Common myeloid progenitor, CD34-positive (primary cell): ENCODE measurements at places on chromosomes 1 and 21.

DNA sequence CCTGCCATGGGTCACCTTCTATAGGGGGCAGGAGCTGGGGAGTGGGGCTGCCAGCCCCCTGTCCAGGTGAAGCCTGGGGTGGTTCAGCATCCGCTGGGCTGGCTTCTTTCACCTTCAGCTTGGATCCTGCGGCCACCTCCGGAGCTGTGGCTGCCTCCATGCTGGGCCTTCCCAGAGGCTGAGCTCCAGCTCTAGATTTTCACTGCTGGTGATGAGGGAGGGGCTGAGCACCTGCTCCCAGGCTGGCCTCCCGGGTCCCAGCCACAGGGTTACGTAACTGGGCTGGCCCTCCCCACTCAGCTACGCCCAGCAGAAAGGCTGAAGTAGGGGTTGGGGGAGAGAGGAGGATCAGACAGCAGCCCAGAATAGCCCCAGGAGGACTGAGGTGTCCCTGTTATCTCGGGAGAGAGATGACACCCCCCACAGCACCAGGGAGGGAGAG, at the start of gene MYBPHL:
Gene MYBPHL (minus strand): TSS at position 180 of the 442 bp plus-strand sequence. CDS start 20 bp downstream, at position 160.
- DNase-seq: no peak

GRCh38 chr1:59707178-59707791, 107.5 kb upstream of the HOOK1 start:
- no peak for DNase-seq

DNA sequence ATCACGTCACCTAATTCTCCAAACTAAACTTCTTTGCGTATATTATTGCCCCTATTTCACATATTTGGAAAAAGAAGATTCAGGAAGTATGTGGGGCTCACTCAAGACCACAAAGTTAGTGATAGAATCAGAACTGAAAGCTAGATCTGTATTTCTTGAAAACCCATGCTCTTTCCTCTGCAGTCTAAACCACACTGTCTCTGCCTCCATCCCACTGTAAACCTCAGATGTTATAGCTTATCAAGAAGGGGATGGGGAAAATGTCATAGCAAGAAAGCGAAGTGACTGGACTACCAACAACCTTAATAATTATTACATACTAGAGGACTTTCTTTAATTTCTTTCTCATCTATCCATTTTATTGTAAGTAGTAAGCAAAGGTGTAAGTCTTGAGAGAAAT, 257.7 kb upstream of the SGIP1 start:
- peak; percentile 31 for DNase-seq

GRCh38 chr1:180265201-180265600, 35.1 kb downstream of the LHX4 start:
- no peak for DNase-seq

- DNase-seq: no peak
These were observed 12.0 kb downstream of the DDAH1 start for GRCh38 chr1:85452948-85453347.

GRCh38 chr1:18954270-18955071, 2.0 kb downstream of the IFFO2 start:
- DNase-seq: no peak

DNA sequence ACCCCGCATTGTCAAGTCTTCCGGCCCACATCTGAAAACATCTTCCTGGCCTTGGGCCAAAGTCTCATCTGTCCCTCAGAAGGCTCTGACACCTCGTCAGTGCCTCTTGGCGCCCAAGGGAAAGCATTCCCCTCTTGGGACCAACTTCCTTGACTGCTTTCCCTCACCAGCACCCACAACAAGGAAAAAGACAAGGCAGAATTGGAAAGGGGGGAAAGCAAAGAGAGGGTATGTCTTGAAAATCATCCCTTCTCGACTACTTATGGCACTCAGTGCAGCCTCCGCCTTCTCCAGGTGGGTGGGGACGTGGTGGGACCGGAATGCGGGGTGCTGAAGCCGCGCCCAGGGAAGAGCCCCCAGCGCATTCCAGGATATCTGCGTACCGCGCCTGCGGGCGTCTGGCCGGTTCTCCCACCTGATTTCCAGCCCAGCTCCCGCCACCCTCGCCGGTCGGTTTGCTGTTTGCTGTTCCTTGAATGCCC, 554 bp upstream of the SLC39A1 start:
- DNase-seq: no peak

- DNase-seq: no peak
These were observed 510.8 kb upstream of the B3GALT2 start for GRCh38 chr1:193697115-193697762.

DNA sequence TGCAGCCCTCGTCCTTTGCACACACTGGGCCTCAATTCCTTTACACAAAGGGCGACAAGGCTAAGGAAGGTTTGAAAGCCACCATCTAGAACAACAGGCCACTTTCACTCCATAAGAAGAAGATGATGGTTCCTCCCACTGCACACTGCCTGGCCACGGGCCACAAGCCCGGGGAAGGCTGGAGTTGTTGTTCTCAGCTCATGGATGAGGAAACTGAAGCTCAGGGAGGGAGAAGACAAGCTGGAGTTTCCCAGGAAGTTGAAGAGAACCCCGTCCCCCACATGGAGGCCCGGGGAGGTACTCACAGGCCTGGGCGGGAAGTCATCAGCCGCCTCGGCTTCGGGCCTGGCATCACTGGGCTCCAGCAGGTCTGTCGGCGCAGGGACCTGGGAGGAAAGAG, 24.6 kb upstream of the DDOST start:
- no peak for DNase-seq

GRCh38 chr21:38470755-38471154, 27.5 kb downstream of the ERG start:
- DNase-seq: no peak

DNA sequence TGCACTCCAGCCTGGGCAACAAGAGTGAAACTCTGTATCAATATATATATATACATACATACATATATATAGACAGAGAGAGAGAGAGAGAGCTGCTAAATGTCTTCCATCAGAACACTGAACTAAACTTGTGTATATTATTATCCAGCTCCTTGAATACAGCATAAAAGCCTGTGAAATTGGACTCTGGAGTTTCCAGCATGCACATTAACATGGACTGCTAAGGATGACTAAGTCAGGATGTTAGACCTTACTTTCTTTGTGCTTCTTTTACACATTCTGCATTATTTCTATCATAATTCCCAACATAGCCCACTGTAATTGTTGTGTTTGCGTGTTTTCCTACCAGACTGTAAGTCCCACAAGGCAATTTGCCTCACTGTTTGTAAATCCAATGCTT, 259.1 kb downstream of the TGFB2 start:
- no peak for DNase-seq

- DNase-seq: peak; percentile 78
These were observed 12.2 kb upstream of the SLC44A3 start for GRCh38 chr1:94807742-94808491.

- DNase-seq: peak; percentile 49
These were observed 8.1 kb downstream of the TDRD5 start for GRCh38 chr1:179599623-179600249.

GRCh38 chr1:150578272-150579109, 919 bp downstream of the MCL1 start:
- DNase-seq: no peak

DNA sequence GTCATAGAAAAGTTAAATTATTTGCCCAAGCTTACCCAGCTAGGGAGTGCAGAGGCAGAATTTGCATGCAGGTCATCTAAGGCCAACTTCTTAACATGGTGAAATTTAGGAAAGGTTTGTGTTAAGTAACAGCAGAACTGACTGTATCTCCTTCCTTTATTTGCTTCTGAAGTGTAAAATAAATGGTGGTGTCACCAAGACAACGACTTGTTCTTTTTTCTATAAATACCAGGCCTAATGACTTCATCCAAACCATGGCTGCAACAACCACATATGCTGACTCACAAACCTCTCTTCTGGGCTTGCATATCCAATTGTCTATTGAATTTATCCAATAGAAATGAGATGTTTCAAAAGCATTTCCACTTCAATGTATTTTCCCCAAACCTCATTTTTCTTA, 19.1 kb downstream of the COL24A1 start:
- DNase-seq: peak; percentile 94

DNA sequence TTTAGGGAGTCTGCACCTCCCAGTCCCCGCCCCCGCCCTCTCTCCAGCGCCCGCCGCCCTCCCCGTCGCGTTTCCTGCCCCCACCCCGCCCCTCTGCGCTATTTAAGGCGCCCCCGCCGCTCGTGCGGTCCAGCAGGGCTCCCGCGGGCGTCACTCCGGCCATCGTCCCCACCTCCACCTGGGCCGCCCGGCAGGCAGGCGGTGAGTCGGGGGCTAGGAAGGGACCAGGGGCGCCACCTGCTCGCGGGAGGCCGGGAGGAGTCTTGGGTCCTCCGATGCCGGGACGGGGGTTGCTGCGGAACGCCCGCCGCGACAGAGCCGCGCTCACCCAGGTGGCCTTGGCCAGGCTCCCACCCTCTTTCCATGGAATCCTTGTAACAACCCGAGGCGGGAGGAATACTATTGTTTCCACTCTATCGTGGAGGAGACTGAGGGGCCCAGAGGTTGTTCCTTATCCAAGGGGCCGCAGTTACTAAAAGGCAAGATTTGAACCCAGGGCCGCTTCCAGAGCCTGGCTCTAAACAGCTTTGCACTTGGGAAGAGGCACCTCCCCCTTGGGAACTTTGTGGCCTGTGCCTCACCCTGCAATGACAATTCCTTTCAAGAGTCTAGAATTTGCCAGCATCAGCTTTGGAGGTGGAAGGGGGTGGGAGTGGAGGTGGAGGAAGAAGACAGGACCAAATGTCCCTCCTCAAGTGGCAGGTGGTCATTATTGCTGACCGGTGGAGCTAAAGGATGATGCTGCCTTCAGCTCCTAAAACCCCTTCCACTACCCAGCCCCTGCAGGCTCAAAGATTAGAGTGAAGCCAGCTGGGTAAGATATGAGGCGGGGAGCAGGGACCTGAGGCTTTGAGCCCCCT, at the start of gene GJA4:
Gene GJA4 (plus strand): TSS at position 132 of the 860 bp plus-strand sequence. CDS start 1,215 bp downstream, outside the sequence.
- no peak for DNase-seq

DNA sequence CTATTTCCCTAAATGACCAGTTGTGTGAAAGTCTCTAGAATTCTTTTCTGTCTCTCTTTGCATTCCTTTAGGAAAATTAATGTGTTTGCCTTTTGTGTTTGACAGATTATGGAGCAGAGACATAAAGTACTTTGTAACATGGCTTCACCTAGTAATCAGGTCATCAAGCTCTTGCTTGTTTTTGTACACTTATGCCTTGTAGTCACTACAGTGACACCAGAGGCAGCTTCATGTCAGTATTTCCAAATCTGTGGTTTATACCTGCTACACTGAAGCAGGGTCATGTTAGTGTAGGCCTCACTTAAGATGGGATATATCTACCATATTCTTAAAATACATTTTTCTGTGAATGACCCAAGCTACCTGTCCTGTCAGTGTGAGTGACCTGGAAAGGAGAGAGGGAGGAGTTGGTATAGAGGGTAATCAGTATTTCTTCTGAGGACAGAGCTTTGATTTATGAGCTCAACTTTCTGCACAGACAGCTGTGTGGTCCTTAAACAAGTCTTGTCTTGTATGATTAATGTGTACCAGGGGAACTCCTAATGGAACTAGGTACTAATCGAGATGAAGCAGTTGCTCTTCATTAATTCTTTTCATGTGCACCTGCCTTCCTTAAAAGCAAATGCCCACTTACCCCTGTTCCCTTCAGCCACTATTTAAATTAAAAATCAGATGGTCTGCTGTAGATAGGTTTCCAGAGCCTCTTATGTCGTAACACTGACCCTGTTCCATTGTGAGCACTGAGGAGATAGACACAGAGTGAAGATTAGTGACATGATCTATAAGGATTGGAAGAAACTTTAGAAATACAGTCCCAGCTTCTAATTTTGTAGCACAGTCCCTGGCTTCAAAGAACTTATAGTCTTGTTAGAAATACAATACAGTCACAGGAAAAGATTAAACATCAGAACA, 45.7 kb downstream of the MACO1 start:
- DNase-seq: no peak
